ENCODE measurements at places on chromosomes 6 and 20.

GRCh38 chr6:45326698-45327417 lies 1.3 kb upstream of the RUNX2 start:
- DNase-seq, result no peak

GRCh38 chr6:135759831-135760230 lies 91.7 kb upstream of the PDE7B start:
- no peak for DNase-seq

DNA sequence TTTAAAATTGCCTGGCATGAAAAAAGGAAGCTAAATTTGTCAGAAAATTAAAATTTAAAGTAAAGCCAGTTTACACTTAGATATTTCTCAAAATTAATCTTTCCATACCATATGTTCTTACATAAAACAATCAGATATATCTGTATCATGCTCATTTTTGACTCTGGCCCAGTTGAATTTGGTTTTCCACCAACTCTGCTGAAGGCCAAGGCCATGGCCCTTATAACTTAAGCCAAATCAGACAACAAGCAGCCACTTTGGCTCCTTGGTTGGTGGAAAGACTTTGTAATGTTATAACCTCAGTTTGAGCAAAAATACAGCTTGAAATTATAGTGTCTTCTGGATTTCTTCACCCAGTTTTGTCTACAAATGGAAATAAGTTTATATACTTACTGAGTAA lies 97.3 kb downstream of the CENPW start:
- DNase-seq, result no peak

- no peak for DNase-seq
These were observed 90.2 kb downstream of the PREX1 start for GRCh38 chr20:48737434-48738093.

- DNase-seq, result no peak
These were observed 942 bp downstream of the ACAT2 start for GRCh38 chr6:159762681-159763293.

All from activated naive CD8-positive, alpha-beta T cell treated with anti-CD3 and anti-CD28 coated beads, Interleukin-2, amount 50 U/mL, for 16 hours (primary cell).